ENCODE measurements at places on chromosomes 4 and X.

- DNase-seq = no peak
These were observed 587 bp downstream of the CD99 start for GRCh38 chrX:2691543-2692220.

DNA sequence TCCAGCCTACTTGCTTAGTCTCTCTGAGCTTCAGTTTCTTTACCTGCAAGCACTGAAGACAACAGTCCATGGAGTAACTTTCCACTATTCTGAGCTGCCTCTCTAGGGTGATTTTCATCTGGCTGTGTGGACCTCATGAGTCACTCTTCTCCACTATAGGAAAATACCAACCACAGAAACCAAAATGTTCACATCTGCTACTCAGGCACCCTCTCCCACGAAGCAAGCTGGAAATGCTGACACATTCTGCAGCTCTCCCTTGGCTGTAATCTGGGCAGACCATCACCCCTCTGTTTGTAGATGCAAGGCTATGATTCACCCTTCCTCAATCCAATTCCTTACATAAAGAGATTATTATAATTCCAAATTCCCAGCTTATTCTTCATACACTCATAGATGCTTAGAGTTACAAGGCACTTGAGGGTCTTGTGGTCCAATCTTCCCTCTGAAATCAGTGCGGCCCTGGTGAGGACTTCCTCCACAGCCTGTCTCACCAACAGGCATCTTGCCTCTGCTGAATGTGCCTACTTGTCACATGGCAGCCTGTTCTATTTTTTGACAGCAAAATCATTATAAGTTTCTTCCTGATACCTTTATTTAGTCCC is 97.0 kb upstream of the LNX1 start:
- no peak for DNase-seq

- no peak for DNase-seq
These were observed 5.2 kb downstream of the TREX2 start for GRCh38 chrX:153440556-153441135.

GRCh38 chr4:88613417-88613875 is 21.2 kb downstream of the HERC3 start:
- DNase-seq = peak; percentile 30

DNA sequence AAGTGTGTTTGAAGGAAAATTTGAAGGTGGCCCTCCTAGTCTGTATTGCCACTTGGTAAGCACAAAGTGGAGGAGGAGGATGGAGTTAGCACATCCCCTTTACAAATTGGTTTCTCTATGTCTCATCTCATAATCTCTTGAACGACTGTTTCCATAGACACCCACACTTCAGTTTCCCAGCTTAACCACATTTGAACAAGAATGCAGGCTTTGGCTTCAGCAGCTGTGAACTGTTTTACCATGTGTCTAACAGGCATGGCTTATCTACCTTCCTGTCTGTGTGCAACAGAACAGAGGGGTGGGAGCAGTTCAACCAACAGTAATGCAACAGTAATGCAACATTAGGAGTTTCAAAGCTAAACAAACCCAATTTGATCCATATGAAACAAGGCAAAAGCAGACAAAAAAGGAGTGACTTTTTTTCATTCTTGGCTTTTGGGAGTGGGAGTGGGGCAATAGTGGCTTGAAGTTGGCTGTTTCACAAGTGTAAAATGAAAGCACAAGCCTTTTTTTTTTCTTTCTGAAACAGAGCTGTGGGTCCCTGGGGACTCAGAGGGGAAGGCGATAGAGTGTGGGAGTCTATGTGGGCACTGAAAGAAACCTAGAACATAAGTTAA is 108.0 kb downstream of the ITM2A start:
- DNase-seq = peak; percentile 9

- DNase-seq = no peak
These were observed 1583.3 kb downstream of the STIM2 start for GRCh38 chr4:28443801-28444412.

DNA sequence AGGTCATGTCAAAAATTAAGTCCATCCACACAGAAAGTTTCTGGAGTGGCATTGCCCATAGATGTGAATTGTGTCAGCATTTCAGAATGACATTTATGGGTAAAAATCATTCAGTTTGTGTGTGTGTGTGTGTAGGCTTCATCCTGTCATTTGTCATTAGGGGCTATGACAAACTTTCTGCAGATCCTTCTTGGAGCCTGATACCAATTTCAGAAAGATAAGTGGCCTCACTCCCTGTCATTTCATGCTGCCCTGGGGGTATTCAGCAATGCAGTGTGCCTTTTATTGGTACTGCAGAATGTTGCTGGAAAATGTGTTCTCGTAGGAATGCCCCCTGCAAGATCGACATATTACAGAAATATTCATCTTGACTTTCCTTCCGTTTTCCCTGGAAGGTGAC is 659.7 kb downstream of the NLGN4X start:
- no peak for DNase-seq

DNA sequence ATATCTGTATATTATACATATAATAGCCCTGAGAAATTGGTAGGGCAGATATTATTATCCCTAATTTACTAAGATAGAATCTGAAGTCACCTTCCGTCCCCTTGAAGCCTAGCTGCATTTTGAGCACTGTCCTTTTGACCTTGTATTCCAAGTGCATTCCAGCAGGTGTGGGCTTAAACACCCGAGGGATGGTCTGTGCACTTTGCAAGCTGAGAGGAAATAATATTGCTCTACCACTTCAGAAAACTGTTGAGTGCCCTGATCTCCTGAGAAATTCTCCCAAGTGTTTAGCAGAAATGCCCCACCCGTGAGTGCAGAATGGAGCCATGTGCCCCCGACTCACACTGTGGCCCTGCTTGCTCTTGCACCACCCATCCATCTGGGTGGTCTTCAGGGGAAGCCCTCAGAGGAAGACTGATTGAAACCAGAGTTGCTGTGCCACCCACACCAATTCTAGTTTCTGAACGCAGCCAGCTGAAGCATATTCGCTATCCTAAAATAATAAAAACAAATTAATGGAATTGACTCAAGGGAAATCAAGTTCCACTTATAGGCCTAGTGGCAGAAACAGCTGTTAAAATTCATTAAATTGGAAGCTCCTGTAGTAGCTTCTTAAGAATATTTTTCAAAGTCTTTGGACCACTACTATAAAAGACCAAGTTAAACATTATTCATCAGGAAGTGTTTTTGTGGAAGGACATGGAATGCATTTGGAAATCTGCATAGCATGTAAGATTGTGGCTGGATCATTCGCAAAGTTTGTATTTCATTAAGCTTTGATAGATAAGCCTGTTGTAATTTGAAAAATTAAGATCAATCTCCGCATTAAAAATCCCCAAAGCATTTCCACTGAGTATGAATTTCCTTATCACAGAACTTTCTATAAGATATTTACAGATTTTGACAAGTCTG is 41.3 kb upstream of the PRKG2 start:
- no peak for DNase-seq

DNA sequence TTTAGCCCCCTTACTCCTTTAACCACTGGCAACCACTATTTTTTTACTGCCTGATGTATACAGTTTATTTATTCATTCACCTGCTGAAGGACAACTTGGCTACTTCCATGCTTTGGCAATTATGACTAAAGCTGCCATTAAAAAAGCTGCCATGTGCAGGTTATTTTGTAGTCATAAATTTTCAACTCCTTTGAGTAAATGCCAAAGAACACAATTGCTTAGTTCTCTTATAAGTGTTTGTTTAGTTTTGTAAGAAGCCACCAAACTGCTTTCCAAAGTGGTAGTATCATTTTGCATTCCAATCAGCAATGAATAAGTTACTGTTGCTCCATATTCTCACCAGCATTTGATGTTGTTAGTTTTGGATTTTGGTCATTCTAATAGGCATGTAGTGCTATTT is 1831.8 kb downstream of the PCDH7 start:
- DNase-seq = no peak

DNA sequence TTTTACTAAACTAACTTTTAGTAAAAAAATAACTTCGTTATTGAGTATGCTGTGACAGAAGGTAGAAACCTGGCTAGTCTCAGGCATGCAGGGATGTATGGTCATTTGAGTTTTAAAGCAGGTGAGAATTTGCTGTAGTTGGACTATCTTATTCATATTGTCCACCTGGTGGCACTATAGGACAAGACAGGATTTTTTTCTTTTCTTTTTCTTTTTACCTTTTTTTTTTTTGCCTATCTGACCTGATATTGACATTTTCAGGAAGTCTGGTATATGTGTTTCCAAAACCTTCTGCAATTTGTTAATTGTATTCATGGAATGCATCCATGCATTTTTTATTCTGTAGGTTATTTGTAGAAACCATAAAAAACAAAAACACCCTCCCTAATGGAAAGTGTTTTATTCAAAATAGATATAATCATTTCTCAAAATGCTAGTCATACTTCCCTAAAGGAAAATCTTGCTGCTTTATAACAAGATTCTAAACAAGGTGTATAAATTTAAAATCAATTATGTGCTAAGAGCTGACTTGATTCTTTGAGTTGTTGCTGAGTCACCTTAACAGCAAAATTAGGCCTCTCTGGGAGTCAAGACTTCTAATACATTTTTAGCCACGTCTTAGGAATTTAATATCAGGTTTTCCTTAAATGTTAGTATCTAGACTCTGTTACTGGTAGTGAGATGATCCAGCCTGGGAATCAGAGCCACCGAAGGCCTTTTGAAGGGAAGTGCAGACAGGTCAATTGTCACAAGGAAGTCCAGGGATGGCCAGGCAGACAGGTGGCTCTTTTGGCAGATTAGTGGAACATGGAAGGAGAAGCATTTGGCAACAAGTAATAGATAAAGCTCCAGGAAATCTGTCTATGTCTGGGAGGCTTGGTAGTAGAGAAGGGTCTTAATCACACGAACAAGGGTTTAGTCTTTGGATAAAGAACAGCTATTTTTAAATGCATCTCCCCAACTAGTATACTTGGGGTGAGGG is 201.3 kb upstream of the GNPDA2 start:
- no peak for DNase-seq

DNA sequence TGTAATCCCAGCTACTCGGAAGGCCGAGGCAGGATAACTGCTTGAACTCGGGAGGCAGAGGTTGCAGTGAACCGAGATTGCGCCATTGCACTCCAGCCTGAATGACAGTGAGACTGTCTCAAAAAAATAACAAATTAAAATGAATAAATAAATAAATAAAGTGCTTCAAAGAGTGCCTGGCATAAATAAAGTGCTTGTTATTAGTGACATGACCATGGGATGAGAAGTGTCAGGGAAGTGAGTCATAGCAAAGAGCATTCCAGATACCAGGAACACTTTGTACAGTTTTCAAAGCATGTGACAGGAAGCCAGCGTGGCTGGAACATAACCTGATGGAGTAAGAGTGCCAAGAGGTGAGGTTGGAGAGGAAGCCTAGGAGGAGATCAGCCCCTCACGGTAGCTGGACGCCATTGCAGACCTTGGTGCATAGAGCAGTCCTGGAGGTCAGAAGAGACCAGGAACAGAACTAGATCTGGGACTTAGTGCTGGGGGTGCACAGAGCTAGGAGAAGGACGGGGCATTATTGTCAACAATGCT is 6.0 kb upstream of the WDR13 start:
- no peak for DNase-seq

- DNase-seq = no peak
These were observed 53.8 kb downstream of the SYNPO2 start for GRCh38 chr4:118942465-118942864.

DNA sequence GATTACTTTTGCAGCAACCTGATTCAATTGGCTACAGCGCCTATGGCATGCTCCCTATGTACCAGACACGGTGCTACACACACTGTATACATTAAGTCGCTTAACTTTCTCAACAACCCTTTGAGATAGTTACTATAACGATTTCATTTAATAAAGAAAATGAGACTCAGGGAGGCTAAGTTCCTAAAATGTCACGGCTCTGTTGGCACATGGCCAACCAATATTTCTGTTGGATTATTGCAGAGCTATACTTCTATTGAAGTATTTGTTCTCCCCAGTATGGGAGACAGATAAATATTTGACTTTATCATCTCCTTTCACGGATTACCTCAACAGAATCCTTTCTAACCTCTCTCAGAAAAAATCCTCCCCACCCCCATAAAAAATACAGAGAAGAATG is 25.3 kb downstream of the CLNK start:
- no peak for DNase-seq

GRCh38 chr4:6011686-6012085 is 6.5 kb downstream of the C4orf50 start:
- DNase-seq = no peak

DNA sequence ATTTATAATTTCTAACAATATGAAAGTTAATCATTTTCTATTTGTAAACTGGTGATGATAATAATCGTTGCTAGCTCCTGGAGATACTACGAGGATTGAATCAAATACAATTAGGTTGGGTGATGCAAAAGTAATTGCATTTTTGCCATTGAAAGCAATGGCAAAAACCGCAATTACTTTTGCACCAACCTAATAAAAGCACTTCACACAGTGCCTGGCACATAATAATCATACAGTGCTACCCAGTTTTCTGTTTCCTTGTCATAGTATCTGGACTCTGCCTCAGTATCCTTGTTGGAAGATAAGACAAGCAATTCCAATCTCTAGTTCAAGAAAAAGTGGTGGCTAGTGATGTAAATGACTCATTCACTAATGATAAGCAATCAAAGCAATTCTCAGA is 176.8 kb upstream of the TRPC5 start:
- DNase-seq = no peak

DNA sequence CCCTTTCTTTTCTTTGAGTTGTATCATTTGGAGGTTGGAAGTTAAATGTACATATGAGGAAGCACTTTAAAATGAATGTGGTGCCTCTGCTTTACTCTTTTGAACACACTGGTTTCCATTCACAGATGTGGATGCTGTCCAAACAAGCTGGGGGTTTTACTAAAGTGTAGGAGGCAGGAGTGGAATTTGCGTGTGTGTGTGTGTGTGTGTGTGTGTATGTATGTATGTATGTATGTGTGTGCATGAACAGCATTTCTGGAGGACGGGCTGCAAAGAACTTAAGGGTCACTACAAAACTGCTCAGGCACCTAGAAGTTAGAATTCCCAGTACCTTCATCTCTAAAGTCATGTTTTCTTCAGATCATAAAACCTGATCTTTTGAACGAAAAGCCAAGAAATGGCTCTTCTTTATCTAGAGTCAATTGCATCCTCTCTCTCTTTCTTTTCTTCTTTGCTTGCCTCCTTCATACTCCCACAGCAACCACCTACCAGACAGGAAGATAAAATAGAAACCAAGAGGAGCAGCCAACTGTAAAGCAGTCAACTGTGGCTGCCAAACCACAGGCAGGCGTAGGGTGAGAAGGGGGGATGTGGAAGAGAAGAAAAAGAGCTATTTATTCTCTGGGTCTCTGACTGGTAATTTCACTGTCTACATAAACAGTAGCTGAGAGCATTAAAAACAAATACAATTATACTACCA is 177.0 kb upstream of the RASGEF1B start:
- DNase-seq = no peak

DNA sequence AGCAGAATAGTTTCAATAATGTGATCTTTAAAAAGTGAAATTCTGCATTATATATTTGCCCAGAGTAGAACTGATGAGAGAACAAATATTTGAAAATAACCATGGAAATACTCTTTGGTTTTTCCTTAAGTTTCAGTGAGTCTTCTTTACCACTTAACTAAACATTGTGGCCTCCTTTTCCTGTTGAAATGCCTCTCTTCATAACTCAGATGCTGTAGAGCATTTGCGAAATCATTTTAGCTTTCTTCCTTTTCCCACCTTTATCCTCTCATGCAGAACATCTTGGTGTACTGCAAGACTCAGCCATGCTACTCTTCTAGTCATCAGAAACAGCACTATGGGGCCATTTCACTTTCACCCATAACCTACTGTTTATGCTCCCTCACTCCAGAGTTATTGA is 48.2 kb downstream of the CASK start:
- DNase-seq = no peak

- DNase-seq = no peak
These were observed 35.2 kb downstream of the EDNRA start for GRCh38 chr4:147516133-147516532.

- no peak for DNase-seq
These were observed 27.6 kb upstream of the TMEM184C start for GRCh38 chr4:147589586-147589985.

GRCh38 chr4:103073792-103074438 is 2.6 kb downstream of the SLC9B2 start:
- DNase-seq = no peak

Data from effector memory CD4-positive, alpha-beta T cell (primary cell).